Stimulated activated CD4-positive, alpha-beta T cell treated with anti-CD3 and anti-CD28 coated beads, Interleukin-1b, Interleukin-23, amount 100 ng/mL, for 4 hours (primary cell): ENCODE measurements at places on chromosomes 11 and 22.

- DNase-seq, result no peak
Observed at GRCh38 chr11:68303083-68303482, 9.3 kb upstream of the LRP5 start.

GRCh38 chr22:30474683-30475424, 3.0 kb upstream of the SEC14L3 start:
- no peak for DNase-seq

DNA sequence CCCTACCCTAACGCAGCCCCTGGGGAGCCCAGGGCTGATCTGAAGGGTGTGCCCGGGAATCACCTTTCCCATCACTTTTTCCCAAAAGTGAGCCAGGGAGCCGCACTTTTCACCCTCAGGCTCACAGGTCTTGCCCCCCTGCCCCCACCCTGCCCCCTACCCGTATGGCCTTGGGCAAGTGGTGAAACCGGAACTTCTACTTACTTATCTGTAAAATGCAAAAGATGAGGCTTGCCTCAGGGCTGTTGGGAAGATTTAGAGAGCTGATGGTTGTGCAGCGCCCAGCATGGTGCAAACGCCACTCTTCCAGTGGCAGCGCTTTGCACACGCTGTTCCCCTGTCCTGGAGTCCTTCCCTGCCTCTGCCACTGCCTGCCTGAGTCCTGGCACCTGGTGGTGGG, 8.0 kb downstream of the SYT12 start:
- no peak for DNase-seq

DNA sequence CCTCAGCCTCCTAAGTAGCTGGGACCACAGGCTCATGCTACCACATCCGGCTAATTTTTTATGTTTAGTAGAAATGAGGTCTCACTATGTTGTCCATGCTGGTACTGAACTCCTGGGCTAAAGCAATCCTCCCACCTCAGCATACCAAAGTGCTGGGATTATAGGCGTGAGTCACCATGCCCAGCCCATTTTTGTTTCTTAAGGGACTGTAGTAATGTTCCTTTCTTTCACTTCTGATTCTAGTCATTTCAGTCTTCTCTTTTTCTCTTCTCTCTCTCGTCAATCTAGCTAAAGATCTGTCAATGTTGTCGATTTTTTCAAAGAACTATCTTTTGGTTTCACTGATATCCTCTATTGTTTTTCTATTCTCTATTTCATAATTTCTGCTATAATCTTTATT, 111.0 kb upstream of the APOA1 start:
- no peak for DNase-seq

DNA sequence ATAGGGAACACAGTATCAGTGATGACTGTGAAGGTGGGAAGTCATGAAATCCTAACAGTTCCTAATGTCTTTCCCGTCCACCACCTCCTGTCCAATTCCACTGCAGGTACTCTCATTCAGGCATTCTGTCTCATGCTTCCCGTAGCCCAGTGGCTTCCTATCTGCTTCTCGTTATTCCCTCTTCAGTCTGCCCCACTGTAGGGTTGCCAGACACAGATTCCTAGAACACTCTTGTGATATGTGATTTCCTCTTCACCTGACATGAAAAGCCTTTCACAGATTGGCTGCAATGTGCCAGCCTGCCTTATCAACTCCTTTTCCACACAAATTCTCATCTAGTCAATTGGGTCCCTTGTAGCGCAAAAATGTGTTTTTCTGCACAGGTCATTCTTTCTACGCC, 49.0 kb downstream of the C2CD3 start:
- DNase-seq, result no peak

DNA sequence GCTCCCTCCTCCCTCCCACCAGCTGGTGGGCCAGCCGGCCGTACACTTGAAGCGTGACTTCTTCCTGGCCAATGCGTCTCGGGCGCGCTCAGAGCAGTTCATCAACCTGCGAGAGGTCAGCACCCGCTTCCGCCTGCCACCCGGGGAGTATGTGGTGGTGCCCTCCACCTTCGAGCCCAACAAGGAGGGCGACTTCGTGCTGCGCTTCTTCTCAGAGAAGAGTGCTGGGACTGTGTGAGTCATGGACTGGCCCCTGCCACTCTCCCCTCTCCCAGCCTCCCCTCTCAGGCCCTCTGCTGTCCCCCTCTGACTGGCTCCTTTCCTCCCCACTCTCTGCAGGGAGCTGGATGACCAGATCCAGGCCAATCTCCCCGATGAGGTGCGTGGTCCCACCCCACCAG, 24.7 kb downstream of the CAPN1 start:
- no peak for DNase-seq

GRCh38 chr11:116325247-116325646, 447.5 kb downstream of the BUD13 start:
- DNase-seq, result no peak

DNA sequence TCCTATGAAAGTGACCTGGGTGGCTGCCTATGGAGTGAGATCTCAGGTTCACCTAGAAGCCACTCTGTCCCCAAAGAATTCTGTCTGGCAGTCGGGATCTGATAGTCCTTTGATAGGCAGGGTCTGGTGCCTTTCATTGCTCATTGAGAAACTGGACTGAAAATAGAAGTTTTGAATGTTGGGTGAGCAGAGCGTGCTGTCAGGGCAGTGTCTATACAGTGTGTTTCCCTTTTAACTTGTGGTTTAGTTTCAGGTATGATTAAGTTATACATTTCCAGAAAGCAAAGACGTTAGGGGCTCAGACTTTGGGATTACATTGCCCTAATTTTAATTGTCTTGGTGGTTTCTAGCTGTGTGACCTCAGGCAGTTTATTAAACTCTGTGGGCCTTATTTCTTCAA, 111.3 kb upstream of the PAX6 start:
- no peak for DNase-seq

- no peak for DNase-seq
Observed at GRCh38 chr11:92311616-92312449, 87.2 kb downstream of the FAT3 start.

DNA sequence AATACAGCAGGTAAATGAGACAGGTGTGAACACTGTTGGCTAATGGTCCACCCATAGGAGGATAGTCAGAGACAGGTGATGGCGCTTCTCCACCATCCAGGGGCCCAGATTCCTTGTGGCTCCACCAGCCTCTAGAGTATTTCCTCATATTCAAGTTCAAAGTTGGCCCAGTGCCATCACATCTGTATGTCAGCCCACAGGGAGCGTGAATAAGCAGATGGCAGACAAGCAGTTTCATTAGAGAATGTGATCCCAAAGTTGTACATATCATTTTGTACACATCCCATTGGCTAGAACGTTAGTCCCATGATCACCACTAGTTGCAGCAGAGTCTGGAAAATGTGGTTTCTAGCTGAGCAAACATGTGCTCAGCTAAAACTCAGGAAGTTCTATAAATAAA, 11.0 kb upstream of the CWF19L2 start:
- no peak for DNase-seq

DNA sequence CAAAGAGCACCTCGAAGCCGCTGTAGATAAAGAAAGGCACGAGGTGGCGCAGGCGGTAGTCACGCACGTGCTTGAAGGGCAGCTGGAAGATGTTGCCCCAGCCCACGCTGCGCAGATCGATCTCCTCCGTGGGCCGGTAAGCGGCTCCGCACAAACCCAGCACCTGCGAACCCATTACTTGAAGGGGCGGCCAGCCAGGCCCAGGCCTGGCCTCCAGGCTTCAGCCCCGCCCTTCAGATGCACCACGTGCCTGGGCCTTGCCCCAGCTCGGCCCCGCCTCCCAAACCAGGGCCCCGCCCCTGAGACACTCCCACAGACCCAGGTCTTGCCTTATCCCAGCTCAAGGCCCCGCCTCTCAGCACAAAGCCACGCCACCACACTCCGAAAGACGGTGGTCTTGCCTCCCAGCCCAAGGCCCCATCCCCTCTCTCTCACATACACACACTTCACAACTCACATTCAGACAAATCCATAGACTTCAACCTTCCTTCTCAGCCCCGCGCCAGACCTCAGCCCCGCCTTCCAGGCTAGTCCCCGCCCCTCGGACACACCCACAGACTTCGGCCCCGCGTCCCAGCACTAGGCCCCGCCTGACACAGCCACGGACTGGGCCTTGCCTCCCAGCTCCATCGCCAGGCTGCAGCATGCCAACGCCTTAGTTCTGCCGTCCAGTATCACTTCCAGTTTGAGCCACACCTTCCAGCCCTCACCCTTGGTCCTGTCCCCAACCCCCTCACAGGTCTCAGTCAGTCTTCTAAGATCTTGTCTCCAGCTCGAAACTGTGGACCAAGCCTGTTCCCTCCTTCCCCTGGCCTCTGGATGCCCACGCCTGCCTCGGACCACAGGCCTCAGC, 7.0 kb downstream of the UNC93B1 start:
- DNase-seq, result no peak

DNA sequence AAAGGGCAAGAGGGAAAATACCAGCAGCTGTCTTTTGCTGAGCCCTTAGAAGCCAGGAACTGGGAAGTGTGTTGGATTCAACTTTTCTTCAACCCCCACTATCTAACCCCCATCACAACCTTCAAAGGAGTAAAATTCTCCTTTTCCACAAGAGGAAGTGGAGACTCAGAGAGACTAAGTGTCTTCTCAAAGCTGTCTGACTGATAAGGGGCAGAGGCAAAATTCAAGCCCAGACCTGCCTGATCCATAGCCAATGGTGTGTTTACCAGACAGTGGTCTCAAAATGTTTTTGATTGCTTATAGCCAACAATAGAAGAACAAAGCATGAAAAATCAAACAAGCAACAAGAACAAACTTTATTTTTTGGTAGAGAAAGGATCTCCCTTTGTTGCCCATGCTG, 707.0 kb downstream of the NTM start:
- DNase-seq, result no peak

- DNase-seq, result no peak
Observed at GRCh38 chr11:74380746-74381439, 17.3 kb downstream of the PGM2L1 start.

DNA sequence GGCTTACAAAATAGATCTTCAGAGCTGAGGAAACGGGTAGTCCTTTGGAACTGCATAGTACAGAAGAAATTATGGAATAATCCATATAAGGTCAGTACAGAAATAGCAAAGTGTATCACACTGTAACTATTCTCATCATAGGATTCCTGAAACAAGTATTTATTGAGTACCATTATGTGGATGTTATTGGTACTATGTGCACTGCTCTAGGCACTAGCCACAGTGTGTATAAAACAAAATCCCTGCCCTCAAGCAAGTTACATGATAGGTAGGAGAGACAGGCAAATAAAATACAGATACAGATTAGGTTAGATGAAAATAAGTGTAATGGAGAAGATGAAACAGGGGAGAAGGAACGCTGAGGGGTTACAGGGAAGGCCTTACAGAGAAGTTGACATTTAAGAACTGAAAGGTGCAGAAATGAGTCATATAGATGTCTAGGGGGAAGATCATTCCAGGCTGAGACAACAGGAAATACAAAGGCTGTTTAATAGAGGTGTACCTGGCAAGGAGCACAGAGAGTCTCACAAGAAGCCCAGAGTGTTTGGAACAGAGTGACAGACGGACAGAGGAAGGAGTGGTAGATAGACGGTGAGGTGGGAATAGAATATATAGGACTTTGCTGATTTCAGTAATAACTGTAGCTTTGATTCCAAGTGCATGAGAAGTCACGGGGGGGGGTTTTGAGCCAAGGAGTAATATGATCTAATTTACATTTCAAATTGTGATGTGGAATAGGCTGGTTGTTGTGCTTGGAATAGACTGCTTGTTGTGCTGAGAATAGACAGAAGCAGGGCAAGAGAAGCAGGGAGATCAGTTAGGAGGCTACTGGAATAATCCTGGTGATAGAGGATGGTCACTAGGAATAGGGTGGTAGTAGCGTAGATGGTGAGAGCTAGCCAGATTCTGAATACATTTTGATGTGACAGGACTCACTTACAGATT, 13.7 kb downstream of the RNF141 start:
- no peak for DNase-seq

- DNase-seq, result no peak
Observed at GRCh38 chr11:114319716-114320328, 23.6 kb downstream of the NNMT start.

GRCh38 chr11:46309814-46310259, 32.4 kb downstream of the CREB3L1 start:
- DNase-seq, result no peak

DNA sequence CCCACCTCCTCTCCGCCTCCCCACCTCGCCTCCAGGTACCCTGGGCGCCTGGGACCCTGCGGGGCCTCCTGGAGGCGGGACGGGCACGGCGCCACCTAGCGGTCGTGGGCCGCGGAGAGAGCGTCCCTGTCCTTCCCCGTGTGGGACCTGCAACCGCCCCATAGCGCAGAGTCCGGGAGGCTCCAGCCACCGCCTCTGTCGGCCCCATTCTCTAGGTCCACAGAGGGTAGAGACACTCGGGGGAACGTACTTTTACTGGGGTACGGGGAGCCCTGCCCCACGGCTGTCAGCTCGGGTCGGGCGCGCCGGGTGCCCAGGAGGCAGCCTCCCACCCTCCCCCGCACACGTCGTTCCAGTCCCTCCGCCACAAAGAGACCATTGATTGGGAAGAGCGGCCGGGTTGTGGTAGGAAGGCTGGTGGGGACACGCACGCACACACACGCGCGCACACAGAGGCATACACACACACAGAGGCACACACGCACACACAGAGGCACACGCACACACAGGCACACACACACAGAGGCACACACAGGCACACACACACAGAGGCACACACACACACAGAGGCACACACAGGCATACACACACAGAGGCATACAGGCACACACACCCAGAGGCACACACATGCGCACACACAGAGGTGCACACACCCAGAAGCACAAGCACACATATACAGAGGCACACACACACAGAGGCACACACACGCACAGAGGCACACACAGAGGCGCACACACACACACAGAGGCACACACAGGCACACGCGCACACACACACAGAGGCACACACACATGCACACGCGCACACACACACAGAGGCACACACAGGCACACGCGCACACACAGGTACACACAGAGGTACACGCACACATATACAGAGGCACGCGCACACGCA, 12.6 kb upstream of the NECTIN1 start:
- peak; percentile 62 for DNase-seq

DNA sequence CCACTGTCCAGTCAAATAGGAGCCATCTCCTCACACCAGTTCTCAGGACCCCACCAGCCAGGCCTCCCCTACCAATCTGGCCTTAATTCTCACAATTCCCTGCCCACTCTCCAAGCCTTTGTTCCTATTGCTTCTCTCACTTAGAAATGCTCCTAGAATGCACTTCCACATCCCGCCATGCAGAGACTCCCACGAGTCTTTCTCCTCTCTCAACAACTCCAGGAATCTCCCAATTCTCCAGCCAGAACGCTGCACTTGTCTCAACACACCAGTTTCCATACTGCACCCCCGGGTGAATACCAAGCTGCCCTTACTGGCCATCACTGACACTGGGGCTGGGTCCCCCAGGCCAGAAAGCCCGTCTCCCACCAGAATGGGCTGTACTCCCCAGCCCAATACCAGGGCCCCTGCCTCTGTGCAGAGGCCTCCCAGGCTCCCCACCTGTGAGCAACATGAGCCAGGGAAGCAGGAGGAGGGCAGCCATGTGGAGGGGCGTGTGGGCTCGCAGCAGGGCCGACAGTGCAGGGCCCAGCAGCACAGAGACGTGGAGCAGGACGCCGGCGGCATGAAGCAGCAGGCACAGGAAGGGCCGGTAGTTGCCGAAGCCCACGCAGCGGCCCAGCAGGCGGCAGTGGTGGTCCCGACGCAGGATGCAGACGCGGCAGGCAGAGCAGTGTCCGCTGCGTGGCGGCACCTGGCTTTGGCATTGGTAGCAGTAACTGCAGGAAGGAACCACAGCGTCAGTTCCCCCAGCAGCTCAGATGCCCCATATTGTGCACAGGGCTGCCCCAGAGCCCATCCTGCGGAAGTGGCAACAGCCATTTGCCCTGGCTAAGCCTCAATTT, 2.4 kb downstream of the ZDHHC24 start:
- DNase-seq, result no peak
